ENCODE measurements at places on chromosomes 5 and 9. TPM values are rescaled to one million over a fixed set of nuclear protein-coding genes. Genes with fewer than 3 reads are reported as not detected.

GRCh38 chr9:126448136-126448535 lies 121.5 kb downstream of the MVB12B start:
- DNase-seq: no peak
- H3K27ac ChIP-seq: no peak overlapping the region
- no peaks in the 10 kb centered on the region for H3K36me3 ChIP-seq

GRCh38 chr5:163964671-163965070 lies 459.3 kb downstream of the MAT2B start:
- no peak for DNase-seq
- H3K4me1 ChIP-seq: no peaks in the 10 kb centered on the region
- no peaks in the 10 kb centered on the region for H3K36me3 ChIP-seq
- H3K4me3 ChIP-seq: no peak overlapping the region

DNA sequence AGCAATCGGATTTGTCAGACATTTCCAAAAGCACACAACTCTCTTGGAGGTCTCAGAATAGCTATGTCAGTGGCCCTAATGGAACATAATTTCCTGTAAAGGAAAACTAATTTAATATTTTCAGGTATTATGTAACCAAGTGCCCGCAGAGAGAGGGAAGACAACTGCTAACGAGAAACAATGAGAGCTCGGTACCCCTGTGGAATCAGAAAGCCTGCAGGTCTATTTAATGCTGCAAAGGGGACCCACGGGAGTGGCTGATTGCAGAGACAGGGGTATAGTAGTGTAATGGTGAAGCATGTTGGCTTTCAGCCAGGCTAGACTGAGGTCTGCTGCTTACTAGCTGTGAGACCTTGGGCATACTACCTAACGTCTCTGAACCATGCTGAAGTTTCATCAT lies 508.1 kb upstream of the BRINP1 start:
- H3K27ac ChIP-seq: no peak overlapping the region
- no peaks in the 10 kb centered on the region for H3K36me3 ChIP-seq
- no peak for DNase-seq

GRCh38 chr5:1500411-1501091 lies 23.2 kb downstream of the LPCAT1 start:
- H3K27me3 ChIP-seq: no peaks in the 10 kb centered on the region
- H3K4me1 ChIP-seq: no peaks in the 10 kb centered on the region
- H3K4me3 ChIP-seq: no peak overlapping the region
- H3K36me3 ChIP-seq: no peaks in the 10 kb centered on the region

The CCNJL gene
- 37.6 TPM for total RNA-seq

DNA sequence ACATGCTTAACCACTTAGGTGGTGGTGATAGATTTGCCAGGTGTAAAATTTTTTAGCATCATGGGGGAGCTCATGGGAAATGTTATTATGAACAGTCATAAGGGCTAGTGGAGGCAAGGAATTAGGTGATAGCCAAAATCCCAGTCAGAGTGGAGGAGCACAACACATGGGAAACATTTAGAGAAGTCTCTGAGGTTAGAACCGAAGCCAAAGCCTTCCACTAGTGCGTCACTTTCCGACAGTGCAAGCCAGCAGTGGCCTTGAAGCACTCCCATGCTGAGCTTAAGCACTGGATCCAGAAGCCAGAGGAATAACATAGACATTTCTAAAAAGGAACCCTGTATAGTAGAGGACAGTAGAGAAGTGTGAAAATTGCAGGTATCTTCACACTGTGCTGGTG lies 101.5 kb upstream of the SNX2 start:
- no peak overlapping the region for H3K27ac ChIP-seq
- DNase-seq: no peak
- H3K4me1 ChIP-seq: no peaks in the 10 kb centered on the region
- H3K36me3 ChIP-seq: no peaks in the 10 kb centered on the region

DNA sequence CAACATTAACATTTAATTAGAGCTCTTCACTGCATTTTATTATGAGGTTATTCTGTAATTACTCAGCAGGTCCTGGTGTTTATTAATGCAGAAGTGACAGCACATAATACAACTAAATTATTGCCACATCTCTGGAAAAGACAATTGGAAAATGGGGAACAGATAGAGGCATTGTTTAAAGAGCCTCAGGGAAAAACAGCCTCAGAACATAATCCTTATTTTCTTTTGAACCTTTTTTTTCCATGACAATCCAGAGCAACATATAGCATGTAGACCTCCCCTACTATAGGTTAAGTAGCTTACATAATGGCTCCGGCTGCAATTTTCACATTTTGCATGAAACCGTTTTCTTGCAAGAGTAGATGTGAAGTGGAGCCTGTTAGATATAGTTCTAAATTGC lies 87.2 kb downstream of the RMI1 start:
- H3K4me3 ChIP-seq: no peak overlapping the region
- no peaks in the 10 kb centered on the region for H3K36me3 ChIP-seq
- H3K27ac ChIP-seq: no peak overlapping the region
- no peaks in the 10 kb centered on the region for H3K27me3 ChIP-seq
- no peaks in the 10 kb centered on the region for H3K4me1 ChIP-seq
- DNase-seq: no peak

The HACD4 gene
- total RNA-seq: 2.0 TPM

The CDH9 gene
- not detected for total RNA-seq

The NDOR1 gene
- 19.4 TPM for total RNA-seq
